ENCODE measurements at places on chromosomes 1 and 21. TPM values are rescaled to one million over a fixed set of nuclear protein-coding genes. Genes with fewer than 3 reads are reported as not detected.

DNA sequence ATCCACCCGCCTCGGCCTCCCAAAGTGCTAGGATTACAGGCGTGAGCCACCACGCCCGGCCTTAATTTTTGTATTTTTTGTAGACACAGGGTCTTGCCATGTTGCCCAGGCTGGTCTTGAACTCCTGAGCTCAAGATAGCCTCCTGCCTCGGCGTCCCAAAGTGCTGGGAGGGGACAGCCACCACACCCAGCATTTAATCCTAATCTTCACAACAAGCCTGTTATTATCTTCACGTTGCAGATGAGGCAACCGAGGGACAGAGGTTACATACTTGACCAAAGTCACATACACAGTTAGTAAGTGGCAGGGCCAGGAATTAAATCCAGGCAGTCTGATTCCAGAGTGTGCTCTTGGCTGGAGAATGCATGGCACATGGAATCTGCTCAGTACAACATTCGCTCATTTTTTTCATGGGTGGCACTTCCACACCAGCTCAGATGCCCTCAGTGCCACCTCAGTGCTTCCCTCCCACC, 4.8 kb upstream of the GPR37L1 start:
- no peak for DNase-seq

DNA sequence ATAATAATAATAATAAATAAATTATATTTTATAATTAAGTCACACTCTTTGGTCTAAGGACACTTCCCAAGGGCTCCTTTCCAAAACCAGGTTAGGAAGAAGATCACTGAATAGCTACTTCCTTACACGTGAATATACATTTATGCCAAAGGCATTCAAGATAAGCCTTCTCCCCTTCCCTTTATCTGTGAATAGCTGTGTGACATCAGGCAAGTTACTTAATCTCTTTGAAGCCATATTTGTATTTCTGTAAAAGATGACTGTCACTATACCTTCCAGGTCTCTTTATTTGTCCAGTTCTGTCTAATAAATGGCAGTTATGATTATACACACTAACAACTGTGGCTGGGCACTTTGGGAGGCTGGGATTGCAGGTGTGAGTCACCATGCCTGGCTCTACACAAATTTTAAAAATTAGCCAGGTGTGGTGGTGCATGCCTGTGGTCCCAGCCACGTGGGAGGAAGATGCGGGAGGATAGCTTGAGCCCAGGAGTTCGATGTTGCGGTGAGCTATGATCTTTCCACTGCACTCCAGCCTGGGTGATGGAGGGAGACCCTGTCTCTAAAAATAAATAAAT, 5.5 kb upstream of the RNF11 start:
- DNase-seq, result no peak

- no peak for DNase-seq
These were observed 4.6 kb upstream of the CTPS1 start for GRCh38 chr1:40974945-40975344.

DNA sequence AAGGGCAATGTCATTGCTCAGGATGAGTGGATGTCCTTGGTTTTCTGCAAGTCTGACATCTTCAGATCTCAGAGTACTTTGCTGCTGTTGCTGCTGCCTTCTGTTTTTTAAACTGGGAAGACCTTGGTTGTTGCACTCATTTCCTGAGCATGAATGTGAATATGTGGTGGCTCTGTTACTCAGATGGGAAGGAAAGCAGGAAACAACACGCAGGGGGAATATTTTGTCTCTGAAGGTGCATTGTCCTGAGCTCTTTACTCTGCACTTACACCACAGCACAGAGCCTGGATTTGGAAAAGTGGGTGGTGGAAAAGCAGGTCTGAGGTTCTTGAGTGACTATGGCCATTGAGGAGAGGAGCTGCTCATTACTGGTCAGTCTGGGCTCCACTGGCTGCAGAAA, 36.3 kb downstream of the PTGFRN start:
- DNase-seq, result no peak

- no peak for DNase-seq
These were observed at the start of gene CDK18 for GRCh38 chr1:205504311-205505075. TSS of gene CDK18 (plus strand) at chr1:205504669. CDS start at chr1:205523168, 18,499 bp downstream.

- no peak for DNase-seq
These were observed 10.3 kb upstream of the LEFTY1 start for GRCh38 chr1:225899044-225899925.

- no peak for DNase-seq
These were observed 71.5 kb downstream of the USP24 start for GRCh38 chr1:55143684-55144083.

DNA sequence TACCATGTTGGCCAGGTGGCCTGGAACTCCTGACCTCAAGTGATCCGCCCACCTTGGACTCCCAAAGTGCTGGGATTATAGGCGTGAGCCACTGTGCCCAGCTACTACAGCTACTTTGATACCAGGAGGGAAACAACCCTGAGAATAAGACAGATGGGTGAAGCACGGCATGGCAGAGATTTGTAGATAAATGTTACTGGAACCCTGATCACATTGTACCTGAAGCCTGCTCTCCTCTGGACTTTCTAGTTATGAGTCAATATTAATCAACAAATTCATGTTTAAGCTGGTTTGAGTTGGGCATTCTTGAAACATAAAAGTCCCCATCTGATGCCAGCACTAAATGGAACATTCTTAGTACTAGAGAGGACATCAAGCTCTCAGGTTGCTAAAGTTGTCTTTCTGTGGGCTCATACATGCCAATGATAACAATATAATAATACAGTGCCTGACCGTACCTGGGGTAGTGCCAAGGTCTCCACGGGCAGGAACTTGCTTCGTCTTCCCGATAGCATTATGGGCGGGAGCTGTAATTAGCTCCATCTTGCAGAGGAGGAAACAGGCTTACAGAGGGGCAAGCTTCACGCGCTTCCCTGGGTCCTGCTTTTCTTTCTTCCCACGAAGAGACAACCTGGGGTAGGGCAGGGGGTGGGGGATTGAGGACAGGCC, 30.7 kb upstream of the SLC19A1 start:
- no peak for DNase-seq

DNA sequence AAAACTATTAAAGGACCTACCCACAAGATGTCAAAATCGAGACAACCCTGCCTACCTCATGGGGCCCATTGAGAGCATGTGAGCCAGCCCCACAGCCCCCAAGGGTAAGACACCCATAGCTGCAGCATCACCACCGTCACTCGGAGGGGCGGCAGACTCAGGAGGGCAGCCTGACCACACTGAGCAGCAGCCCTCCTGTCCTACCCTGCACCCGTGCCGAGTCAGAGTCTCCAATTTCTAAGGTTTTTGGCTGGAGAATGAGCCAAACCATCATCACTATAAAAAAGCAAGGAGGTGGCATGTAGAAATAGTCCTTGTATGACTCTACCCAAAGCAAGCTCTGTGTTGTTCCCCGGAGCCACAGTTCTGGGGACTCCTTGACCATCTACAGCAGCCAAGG, 94.7 kb downstream of the SSBP3 start:
- DNase-seq, result no peak

DNA sequence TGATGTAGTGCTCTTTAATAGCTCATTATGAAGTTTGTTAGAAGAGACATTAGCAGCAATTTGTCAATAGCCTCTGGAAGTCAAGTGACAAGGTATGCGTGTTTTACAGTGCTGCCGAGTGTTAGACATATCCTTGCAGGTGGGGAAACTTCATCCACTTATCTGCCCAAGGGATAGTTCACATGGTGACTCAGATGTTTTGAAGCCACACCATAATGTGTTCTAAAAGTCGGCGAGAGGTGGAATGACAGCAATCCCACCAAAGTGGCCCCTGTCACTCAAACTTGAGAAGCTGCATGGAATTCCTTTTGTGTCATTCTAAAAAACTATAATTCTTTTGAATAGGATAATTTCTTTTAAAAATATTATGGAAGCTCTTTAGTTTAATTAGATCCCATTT, 98.1 kb downstream of the RUNX1 start:
- DNase-seq, result no peak

DNA sequence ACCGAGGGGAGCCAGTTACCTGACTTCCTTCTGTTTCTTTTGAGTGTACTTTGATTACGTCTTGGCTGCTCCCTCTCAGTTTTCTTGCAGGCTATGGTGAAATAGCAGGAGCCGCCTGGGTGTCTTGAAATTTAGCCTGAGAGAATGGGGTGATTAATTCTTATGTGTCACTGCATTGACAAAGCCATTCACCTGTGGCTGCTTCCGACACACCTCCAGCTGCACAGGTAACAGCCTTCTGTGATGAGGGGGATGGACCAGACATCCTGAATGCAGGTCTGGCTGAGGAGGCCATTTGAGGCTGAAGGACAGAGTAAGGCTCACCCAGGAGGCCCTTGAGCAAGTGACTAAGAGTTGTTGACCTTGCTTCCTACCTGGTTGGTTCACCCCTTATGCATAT, 16.5 kb downstream of the CACNA1E start:
- no peak for DNase-seq

DNA sequence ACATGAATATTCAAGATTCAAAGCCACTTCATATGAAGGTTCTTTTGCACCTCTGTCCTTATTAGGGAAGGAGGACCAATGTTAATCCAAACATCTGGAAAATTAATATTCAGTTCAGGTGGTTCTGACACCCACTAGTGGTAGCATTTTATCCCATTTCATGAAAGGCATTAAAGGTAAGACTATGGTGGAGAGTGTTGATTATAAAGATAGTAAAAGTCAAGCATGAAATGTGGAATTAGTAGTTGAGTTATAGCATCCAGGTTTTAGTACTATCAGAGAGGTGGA, 17.5 kb upstream of the YTHDF2 start:
- DNase-seq, result no peak

DNA sequence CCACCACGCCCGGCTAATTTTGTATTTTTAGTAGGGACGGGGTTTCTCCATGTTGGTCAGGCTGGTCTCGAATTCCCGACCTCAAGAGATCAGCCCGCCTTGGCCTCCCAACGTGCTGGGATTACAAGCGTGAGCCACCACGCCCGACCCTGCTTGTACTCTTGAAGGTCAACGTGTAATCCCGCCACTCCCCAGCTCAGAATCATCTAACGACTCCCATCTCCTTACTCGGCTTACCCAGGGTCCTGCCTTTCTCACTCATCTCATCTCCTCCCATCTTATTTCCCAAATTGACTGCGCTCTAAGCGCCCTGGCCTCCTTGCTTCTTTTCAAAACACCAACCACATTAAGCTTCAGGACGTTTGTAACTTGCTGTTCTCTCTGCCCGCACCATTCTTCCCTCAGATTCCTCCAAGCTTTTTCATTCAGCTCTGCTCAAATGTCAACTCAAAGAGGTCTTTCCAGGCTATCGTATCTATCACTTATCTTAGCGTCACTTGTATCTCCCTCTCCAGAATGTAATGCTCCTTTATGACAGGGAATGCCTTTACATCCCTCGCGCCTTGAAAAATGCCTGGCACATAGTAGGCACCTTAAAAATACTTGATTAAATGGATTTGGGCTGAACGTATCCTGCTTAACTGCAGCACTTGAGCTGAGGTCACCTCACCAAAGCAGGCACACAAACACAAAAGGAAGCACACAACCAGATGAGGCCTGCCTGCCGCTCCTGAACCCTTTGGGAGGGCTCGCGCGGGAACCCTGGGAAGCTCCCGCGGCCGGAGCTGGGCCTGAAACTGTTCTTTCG, 1.4 kb upstream of the USP1 start:
- DNase-seq, result no peak

GRCh38 chr1:239814306-239814881, 277.3 kb upstream of the FMN2 start:
- no peak for DNase-seq

- no peak for DNase-seq
These were observed 22.5 kb upstream of the HTR1D start for GRCh38 chr1:23239638-23240295.

- no peak for DNase-seq
These were observed 888.5 kb downstream of the ADGRL2 start for GRCh38 chr1:82689217-82689616.

GRCh38 chr21:23799376-23799775, 1807.9 kb downstream of the MRPL39 start:
- DNase-seq, result no peak

GRCh38 chr1:224736619-224737352, 120.7 kb downstream of the CNIH3 start:
- DNase-seq, result no peak

DNA sequence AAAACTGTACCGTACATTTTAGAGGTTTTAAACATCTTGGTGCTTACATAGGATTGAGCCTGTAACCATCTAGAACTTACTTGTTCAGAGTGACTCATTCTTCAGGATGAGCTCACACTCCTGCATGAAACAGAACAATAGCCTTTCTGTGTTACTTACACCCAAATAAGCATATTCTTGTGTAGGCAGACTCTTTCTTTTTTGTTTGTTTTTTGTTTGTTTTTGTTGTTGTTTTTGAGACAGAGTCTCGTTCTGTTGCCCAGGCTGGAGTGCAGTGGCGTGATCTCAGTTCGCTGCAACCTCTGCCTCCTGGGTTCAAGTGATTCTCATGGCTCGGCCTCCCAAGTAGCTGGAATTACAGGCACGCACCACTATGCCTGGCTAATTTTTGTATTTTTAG, 3.8 kb upstream of the CA6 start:
- no peak for DNase-seq

GRCh38 chr1:13539683-13540082, 25.9 kb upstream of the LRRC38 start:
- no peak for DNase-seq

DNA sequence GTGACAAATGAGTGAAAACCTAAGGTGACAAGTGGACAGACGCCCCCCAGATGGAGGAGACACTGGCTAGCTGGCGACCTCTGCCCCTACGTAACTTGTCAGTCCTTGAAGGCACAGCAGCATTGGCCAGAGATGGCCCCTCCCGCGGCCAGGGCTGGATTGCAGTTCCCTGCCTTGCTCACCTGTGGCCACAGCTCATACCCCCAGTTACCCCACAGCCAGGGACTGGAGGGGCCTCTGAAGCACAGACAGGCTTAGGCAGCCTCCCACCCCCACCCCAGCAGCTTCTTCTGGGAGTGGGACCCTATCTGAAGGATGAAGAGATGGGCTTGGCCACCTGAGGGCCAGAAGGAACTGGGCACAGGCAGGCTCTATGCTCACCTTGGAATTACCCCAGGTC, 3.7 kb downstream of the HES3 start:
- no peak for DNase-seq

Gene SPATA45
- total RNA-seq, result 1.3 TPM

Gene FCN3
- total RNA-seq, result not detected

Gene SNRPE
- 69.5 TPM for total RNA-seq

Gene CELSR2
- 8.6 TPM for total RNA-seq

Gene PCAT6
- 4.5 TPM for total RNA-seq

Measured in chondrocyte (in vitro differentiated cells).